ENCODE measurements at places on chromosomes 7 and 10. TPM values are rescaled to one million over a fixed set of nuclear protein-coding genes. Genes with fewer than 3 reads are reported as not detected.

LRRC18 gene
- total RNA-seq: not detected

GRCh38 chr10:15251791-15252380, 83.4 kb upstream of the NMT2 start:
- H3K4me3 ChIP-seq: no peak overlapping the region
- peaks cover under 1% of the 10 kb centered on the region for H3K27me3 ChIP-seq
- no peak overlapping the region for H3K27ac ChIP-seq
- H3K4me1 ChIP-seq: peaks cover 15% of the 10 kb centered on the region
- peaks cover 23% of the 10 kb centered on the region for H3K36me3 ChIP-seq

DGKI gene
- total RNA-seq: 1.5 TPM

LIPK gene
- not detected for total RNA-seq
